ENCODE measurements at places on chromosomes 1 and 21. TPM values are rescaled to one million over a fixed set of nuclear protein-coding genes. Genes with fewer than 3 reads are reported as not detected.

Gene KCNH1
- not detected for total RNA-seq

Gene RAB25
- total RNA-seq, result not detected

DNA sequence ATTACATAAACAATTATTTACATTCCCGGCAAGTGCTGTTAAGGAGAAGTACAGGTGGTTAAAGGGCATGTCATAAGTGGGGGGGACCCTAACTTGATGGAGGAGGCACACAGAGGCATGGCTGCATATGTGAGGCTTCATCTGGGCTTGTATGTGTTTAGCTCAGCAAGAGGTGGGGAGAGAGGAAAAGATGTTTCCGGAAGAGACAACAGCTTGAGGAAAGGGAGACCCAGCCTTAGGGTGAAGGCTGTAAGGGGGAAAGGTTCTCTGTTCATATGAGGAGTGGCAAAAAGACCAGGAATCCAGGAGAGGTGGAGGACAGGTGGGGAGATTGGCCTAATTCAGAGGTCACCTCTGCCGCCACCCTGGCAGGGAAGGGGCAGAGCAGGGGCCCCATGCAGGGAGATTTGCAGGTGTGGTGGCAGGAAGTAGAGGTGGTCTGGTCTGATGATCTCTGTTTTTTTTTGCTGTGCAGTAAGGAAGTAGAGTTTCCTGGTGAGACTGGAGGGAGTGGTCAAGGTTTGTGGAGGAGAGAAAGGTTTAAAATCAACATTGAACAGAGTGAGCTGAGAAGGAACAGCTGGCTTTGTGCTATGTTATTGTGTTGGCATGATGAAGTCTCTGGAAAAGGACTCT is 9.0 kb downstream of the TRAF5 start:
- no peak for DNase-seq

Gene UQCRHL
- 3.3 TPM for total RNA-seq

- no peak for DNase-seq
Measured at GRCh38 chr1:96641282-96641681, 80.3 kb upstream of the PTBP2 start.

Gene OVAAL
- total RNA-seq, result not detected

Gene CA6
- total RNA-seq, result not detected

- DNase-seq, result no peak
Measured at GRCh38 chr21:46425571-46425970, 33.1 kb upstream of the DIP2A start.

- DNase-seq, result peak; percentile 65
Measured at GRCh38 chr1:154423304-154423987, 18.3 kb downstream of the IL6R start.

DNA sequence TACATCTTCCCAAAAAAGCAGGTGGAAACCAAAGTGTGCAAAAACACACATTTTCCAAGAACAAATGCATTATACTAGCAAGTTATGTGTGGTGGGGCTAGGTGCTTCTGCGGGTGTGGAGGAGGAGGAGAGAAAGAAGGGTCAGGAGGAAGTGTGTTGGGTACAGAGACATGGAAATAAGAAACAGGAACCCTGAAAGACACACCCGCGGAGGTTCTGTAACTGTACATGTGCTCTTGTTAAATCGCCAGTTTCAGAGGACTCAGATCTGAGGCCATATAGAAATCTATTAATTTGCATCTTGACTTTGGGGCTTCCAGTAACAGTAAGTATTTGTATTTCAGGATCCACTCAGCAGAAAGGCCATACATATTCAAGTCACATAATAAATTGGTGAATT is 30.9 kb downstream of the ERG start:
- no peak for DNase-seq

DNA sequence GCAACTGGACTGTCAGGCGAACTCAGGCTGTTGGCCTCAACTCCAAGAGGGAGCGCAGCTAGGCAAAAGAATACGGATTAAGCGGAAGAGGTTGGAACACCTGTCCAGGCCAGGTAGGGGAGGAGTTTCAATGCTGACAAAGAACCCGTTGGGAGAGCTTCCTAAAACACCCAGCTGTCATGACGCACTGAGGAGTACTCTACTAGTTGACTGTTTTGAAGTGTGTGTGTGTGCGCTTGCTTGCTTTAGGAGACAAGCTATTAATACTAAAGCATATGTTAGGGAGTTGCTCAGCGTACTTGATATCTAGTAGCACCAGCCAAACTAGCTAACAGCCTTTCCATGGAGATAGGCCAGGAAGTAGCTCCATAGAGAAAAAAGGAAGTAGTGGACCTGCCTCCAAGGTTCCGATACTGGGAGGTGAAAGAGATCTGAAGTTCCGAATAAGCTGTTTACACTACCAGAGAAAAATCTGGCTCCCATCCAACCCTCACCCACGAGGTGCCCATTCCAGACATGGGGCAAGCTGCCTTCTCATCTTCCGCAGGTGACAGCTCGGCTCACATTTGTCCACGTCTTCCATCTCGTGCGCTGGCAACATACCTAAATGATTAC is 974 bp upstream of the FNBP1L start:
- DNase-seq, result no peak

GRCh38 chr1:21365036-21365435 is 74.8 kb upstream of the ECE1 start:
- no peak for DNase-seq

- DNase-seq, result no peak
Measured at GRCh38 chr1:217425422-217425821, 205.5 kb downstream of the GPATCH2 start.

DNA sequence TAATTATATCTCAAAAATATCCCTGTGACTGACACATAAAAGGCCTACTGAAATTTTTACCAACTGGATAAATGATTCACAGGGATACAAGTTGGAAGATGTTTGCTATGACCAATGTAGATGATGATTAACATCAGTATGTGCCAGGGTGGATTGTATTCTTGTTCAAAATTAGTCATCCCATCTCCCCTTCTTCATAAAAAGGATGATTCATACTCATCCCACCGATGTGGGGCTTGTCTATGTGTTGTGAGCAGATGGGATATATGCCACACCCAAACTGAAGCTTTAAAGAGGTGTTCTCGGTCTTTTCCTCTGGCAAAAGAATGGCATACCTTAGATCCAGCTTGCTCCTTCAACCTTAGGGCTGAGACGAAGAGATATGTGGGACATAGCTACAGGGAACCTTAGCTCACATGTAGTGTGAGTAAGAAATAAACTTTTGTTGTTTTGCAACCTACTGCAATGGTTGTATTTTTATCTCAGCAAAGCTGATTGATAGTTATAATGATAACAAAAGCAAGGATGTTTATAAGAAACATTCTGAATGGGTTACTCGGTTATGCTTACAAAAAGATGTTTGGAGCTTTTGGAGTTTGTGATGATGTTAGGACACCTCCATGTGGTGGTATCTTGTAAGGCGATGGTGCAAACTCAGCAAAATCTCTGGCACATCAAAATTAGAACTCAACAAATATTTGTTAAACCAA is 29.4 kb downstream of the SPATA17 start:
- DNase-seq, result peak; percentile 64

DNA sequence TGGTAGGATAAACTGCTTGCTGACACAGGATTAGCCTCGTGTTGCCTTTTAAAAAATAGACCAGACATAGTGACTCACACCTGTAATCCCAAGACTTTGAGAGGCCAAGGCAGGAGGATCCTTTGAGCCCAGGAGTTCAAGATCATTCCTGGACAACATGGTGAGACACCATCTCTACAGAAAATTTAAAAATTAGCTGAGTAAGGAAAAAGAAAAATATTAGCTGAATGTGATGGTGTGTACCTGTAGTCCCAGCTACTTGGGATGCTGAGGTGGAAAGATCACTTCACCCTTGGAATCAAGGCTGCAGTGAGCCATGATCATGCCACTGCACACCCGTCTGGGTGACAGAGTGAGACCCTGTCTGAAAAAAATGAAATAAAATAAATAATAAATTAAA is 82.0 kb downstream of the ETS2 start:
- no peak for DNase-seq

GRCh38 chr1:22239378-22239777 is 96.5 kb upstream of the WNT4 start:
- no peak for DNase-seq

Gene POU2F1
- total RNA-seq, result 3.7 TPM

DNA sequence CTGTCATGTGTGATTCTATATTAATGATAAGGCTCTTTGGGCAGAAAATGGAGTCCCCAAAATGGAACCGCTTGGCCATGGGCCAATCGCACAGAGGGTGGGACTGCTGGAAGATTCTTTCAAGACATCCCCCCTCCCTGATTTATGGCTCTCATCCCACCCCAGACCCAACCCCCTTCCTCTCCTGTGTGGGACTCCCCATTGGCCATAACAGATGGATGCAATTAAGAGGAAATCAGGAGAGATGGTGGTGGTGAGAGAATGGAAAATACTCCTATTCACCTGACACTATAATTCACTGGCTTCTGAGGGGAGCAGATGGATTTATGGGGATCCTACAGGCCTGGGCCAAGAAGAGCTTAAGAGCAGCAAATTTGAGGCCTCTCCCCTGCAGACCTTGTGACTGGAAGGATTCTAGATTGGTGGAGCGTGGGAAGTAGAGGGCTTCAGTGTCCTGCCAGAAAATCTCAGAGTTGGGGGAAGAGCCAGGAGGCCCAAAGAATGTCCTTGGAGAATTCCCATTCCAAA is 1.7 kb downstream of the IGFN1 start:
- DNase-seq, result no peak

DNA sequence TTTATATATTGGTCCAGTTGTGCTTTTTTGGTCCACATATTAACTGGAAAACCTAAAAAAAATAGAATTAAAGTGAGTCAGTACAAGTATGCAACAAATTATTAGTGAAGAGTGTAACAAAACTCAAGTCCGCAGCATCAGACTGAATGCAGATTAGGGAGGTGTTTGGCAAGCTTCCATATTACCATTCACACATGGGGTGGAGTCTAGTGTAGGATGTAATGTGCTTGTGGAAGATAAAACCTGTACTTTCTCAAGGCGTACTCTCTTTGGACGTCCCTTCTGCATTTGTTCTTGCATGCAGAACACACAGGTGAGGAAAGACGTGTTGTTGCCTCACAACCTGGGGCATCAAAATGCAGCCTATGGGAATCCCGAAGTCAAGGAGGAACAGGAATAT is 668.7 kb downstream of the MRPL39 start:
- no peak for DNase-seq

GRCh38 chr1:100736324-100736723 is 16.8 kb downstream of the VCAM1 start:
- DNase-seq, result peak; percentile 64

GRCh38 chr1:20100632-20101355 is 18.5 kb downstream of the PLA2G2D start:
- peak; percentile 71 for DNase-seq

GRCh38 chr1:177959811-177960515 is 9.9 kb downstream of the SEC16B start:
- peak; percentile 39 for DNase-seq

Gene TMEM51
- 5.9 TPM for total RNA-seq

Gene AUNIP
- total RNA-seq, result 0.60 TPM

GRCh38 chr1:165327538-165327937 is 29.0 kb downstream of the LMX1A start:
- no peak for DNase-seq

DNA sequence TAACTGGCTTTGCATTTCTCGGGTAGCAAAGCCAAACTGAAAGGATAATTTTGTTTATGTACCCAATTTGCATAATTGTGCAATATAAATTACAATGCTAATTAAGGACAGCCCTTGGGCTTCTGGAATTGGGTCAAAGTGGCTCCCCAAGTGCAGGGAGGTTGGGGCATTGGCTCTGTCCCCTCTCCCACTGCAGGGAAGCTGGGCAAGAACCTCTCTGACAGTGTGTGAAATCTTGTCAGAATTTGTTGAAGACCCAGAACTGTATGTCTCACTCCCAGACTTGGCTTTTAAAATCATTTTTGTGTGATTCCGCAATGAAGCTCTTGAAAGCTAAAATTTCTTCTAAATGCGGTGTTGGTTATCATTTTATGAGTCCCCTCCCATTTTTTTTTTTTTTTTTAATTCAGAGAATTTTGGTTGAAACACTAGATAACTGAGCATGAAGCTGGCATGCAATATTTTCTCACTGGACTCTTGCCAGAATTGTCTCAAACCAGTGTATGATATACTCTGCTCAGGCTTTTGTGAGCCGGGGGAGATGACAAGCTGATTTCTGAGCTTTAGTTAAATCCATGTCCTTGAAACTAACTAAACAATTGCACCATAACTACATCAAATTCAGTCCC is 878.9 kb upstream of the CXADR start:
- peak; percentile 35 for DNase-seq

Gene OR2T11
- not detected for total RNA-seq

- DNase-seq, result no peak
Measured at GRCh38 chr1:30754684-30755171, 2.8 kb downstream of the LAPTM5 start.

- no peak for DNase-seq
Measured at GRCh38 chr1:81113688-81114087, 687.0 kb upstream of the ADGRL2 start.

GRCh38 chr1:16348414-16349182 is 3.7 kb downstream of the FBXO42 start:
- no peak for DNase-seq

DNA sequence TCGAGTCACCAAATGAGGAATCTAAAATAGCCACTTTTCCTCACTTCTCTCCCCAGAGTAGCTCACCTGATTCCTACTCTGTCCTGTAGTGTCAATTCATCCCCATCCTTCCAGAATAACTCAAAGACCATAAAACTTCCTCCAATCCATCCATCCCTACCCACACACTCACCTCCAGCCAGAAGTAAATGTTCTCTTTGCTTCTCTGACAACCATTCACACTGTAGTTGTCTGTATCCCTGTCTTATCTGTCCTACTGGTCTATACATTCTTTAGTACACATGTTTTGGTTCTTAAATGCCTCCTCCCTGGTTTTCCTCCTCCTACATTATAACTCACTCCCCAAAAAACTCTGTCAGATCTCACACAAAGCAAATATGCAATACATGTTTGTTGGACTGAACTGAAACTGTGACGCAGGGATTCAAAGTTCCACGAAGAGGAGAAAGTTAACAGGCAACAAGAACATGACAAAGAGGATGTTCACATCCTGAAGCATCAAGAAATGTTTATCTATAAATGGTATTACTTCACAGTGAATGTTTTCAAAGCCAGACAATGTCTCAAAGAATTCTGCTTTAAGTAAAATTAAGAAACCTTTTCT is 11.0 kb downstream of the TP53BP2 start:
- DNase-seq, result peak; percentile 48

- DNase-seq, result no peak
Measured at GRCh38 chr1:43986712-43987111, 4.7 kb upstream of the CCDC24 start.

Gene HES5
- total RNA-seq, result not detected

DNA sequence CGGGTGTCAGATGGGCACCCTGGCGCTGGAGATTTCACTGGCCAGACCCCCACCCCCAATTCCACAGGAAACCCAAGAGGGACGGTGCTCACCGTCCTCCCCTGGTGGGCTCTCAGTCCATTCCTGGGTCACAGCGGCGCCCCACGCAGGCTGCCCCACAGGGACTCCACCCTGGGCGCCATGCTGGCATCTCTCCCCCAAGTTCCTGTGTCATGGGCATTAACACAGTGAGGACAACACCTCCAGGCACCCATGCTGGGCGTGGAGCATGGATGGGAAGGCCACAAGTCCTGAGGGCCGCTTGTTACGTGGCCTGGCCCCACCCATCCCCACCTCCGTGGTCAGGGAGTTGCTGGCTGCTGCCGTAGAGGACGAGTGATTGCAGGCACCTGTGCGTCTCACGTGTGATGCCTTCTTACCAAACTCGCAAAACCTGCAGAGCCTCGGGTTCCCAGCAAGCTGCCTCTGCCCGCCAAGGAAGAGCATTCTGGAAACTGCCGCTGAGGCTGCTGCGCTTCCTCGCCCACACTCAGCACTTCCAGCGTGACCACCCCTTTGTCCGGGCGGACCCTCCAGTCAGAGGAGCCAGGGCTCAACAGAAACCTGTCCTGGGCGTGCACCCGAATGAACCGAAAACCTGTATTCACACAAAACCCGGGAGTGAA is 60.3 kb downstream of the SLX9 start:
- DNase-seq, result no peak

Gene GFI1
- not detected for total RNA-seq

All from lung microvascular endothelial cell (primary cell).